ENCODE measurements at places on chromosomes 4 and X. TPM values are rescaled to one million over a fixed set of nuclear protein-coding genes. Genes with fewer than 3 reads are reported as not detected.

The DGAT2L6 gene
- not detected for total RNA-seq

The CHRNA9 gene
- not detected for total RNA-seq

The ODAM gene
- not detected for total RNA-seq

The ESX1 gene
- total RNA-seq: not detected

The ADH4 gene
- total RNA-seq: not detected

The MRFAP1L1 gene
- 61.6 TPM for total RNA-seq

The CXCL6 gene
- total RNA-seq: 0.12 TPM

The NDST4 gene
- 0.53 TPM for total RNA-seq

The MXRA5 gene
- 10.9 TPM for total RNA-seq

The DCLK2 gene
- 7.2 TPM for total RNA-seq

The TIGD4 gene
- total RNA-seq: 1.1 TPM

The RTL3 gene
- 0.23 TPM for total RNA-seq

The BMPR1B gene
- 7.8 TPM for total RNA-seq

The IL13RA2 gene
- not detected for total RNA-seq

The CXXC4 gene
- 3.3 TPM for total RNA-seq

The LANCL3 gene
- 0.10 TPM for total RNA-seq

The ZBED1 gene
- total RNA-seq: 39.0 TPM

The MAGEA4 gene
- total RNA-seq: not detected

The POU4F2 gene
- not detected for total RNA-seq

The GRIA3 gene
- total RNA-seq: 10.5 TPM

The HAND2 gene
- 44.1 TPM for total RNA-seq

The MAEA gene
- total RNA-seq: 71.3 TPM

The LDOC1 gene
- total RNA-seq: 7.5 TPM

The NXT2 gene
- total RNA-seq: 8.0 TPM

The MAGEA8 gene
- total RNA-seq: not detected

The SHROOM3 gene
- total RNA-seq: 1.2 TPM

The SLC9B1 gene
- 1.4 TPM for total RNA-seq

The S100G gene
- not detected for total RNA-seq

The ETDA gene
- total RNA-seq: not detected

The CORIN gene
- 0.48 TPM for total RNA-seq

The SMIM31 gene
- total RNA-seq: not detected

The USP9X gene
- total RNA-seq: 68.5 TPM

The CDS1 gene
- total RNA-seq: 5.9 TPM

The CYLC1 gene
- total RNA-seq: not detected

The GUCY1B1 gene
- total RNA-seq: 3.6 TPM

The KDR gene
- 15.6 TPM for total RNA-seq

The VSIG4 gene
- total RNA-seq: 50.5 TPM

The ANXA10 gene
- total RNA-seq: not detected

The TDO2 gene
- total RNA-seq: 0.69 TPM

The CEP44 gene
- 15.8 TPM for total RNA-seq

The SH2D1A gene
- not detected for total RNA-seq

The ODAPH gene
- not detected for total RNA-seq

The NPY2R gene
- total RNA-seq: 0.08 TPM

The GPM6B gene
- 5.1 TPM for total RNA-seq

The BTC gene
- total RNA-seq: 0.43 TPM

The SNCA gene
- total RNA-seq: 16.3 TPM

The PNCK gene
- total RNA-seq: 0.75 TPM

The CAMK2D gene
- total RNA-seq: 33.6 TPM

The MAD2L1 gene
- total RNA-seq: 1.9 TPM

The PDK3 gene
- 29.2 TPM for total RNA-seq

The HNRNPD gene
- total RNA-seq: 103 TPM
